Activated T-cell treated with anti-CD3 and anti-CD28 coated beads for 4 hours (primary cell): ENCODE measurements at places on chromosomes 7 and 10.

DNA sequence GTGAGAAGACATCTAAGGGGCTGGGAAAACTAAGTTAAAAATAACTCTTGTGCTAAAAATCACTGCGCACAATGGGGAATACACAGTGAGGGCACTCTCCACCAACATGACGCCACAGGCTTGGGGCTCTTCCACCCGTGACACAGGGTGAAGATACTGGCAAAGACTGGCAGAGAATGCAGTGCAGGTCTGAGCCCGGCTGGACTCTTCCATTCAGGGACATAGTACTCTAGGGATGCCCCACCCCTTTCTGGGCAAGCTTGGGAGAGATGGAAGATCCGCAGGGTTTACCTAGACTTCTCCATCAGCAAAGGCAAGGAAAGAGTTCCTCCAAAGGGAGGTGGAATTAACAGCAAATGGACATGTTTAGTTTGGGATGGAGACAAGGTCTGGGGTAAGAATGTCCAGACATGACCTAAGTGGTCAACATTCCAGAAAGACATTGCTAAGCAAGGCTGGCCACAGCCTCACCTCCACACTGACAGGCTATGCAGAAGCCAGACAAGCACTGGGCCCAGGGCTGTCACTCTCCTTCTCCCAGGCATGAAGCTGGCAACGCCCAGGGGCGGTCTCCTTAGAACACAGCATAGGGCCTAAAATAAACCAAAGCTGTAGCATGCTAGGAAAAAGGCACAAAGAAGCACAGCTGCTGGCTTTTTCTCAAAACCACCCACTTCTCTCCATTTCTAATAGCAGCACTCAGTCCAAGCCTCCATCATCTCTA is 28.1 kb downstream of the XPNPEP1 start:
- no peak for DNase-seq

DNA sequence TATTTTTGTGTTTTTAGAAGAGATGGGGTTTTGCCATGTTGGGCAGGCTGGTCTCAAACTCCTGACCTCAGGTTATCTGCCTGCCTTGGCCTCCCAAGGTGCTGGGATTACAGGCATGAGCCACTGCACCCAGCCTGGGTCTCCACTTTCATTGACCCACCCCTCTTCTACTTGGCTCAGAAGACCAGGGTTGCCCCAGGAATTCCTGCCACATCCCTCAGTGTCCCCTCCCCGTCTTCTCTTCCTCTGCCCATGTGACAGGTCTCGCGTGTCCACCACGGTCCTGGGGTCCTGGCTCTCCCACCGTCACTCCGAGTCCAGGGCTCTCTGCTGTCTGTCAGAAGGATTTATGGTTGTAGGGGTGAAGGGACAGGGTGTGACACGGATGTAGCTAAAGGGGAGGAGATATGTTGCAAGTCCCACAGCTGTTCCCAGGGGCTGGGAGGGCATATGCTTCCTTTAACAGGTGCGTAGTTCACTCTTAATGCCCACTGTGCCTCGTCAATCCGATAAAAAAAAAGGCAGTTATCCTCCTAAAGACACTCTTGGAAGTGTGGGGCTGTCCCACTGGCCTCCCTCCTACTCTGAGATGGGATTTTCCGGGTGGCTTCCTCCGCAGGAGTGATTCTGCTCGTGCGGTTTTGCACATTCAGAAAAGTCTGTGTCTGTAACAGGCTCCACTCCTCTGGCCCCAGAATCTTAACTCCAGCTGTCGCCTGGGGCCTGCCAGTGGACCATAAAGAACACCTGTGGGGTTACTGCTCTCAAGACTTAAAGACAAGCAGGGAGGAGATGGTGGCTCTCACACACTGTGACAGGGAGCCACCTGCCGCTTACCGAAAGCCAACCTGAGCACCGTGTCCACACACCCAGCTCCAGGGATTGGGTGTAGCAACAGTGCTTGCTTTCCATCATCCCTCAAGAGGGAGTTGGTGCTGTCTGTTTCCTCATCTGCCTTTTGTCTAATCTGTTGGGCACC is 36.7 kb upstream of the SHH start:
- DNase-seq = no peak

DNA sequence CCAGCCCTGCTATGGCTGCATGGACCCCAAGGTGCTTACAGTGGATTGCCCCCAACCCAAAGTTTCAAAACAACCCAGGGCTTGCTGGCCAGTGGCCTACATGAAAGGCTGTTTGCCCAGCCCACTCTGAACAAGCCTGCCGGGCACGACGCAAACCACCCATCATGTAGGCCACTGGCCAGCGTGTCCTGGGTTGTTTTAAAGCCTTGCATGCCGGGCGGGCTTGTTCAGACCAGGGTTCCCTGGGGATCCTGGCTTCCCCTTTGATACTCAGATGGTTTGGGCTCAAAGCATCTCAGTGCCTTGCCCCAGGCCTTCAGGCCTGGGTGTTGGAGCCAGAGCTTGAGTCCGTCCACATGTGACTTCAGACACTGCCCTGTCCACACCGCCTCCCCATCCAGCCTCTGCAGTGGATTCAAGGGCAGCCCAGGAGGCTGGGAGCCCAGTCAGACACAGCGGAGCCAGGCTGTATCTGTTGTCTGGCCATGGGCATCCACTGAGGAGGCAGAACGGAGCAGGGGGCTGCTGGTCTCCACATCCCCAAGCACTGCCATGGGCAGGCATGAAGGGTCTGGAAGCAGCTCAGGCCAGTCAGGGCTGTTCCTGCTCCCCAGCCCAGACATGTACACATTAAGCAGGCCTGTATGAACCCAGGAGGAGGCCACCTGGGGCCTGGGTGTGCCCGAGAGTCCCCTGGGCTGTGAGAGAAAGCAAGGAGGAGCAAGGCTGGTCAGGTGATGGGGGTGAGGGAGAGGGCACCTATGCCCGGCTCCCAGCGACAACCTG is 4.0 kb upstream of the ADIRF start:
- no peak for DNase-seq

GRCh38 chr10:75110006-75110632 is 1.3 kb upstream of the SAMD8 start:
- no peak for DNase-seq

DNA sequence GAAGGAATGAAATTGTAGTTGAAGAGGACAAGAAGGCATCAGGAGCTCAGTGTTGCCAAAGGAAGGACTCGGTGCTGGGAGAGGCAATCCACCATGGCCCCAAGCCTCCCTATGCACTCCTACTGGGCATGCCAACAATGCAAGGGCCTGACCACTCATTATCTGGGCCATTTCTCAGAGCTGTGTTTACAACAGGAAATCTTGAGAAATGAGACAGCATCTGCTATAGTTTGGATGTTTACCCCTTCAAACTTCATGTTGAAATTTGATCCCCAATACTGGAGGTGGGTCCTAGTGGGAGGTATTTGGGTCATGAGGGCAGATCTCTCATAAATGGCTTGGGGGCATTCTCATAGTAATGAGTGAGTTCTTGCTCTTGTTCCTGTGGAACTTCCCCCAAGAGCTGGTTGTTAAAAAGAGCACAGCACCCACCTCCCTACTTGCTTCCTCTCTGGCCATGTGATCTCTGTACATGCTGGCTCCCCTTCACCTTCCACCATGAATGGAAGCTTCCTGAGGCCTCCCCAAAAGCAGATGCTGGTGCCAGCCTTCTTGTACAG is 50.8 kb upstream of the AOAH start:
- no peak for DNase-seq

DNA sequence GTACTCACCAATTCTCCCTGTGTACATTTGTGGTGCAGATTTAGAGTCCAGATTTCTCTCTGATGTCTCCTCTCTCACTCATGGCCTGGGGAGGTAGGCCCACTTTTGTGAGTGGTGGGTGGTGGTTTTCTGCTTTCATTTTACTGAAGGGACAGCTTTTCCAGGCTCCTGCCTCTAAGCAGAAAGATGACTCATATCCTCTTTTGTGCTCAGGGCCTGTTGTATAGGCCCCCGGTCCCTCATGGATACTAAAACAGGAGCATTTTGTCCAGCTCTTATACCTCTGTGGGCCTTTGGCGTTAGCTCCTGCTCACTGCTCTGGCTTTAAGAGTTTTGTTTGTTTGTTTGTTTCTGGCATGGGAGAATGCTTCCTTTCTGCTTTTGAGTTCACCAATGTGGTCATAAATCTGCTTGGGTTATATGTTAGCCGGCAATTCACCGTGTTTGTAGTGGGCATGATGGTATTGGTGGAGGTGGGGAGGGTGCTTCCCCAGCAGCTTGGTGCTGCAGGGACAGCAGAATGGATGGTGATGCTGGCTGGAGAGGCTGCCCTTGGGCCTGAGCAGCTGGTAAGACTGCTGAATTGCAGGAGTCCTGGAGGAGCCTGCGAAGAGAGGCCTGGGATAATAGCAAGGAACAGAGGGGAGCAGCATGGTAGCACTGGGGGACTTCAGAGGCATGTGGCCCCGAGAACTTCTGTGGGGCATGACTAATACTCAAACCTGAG is 468.7 kb downstream of the RPS24 start:
- no peak for DNase-seq

GRCh38 chr7:111919631-111920179 is 286.5 kb downstream of the DOCK4 start:
- DNase-seq = no peak

DNA sequence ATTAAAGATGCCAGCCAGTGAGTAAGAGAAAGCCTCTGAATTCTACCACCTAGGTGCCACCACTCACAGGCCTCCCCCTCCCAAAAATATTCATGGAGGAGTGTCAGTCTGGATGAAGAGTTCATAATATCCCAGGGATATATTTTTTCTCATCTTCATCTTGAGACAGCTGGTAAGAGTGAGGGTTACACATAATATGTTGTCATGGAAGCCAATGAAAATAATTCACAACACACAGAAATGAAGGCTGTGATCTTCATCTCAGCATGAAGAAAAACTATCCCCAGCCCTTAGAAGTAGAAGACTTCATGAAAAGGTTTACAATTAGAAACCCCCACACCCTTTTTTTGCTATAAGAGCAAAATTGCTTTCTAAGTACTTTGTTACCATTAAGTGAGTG is 175.6 kb downstream of the DNAH11 start:
- no peak for DNase-seq

- DNase-seq = no peak
Measured at GRCh38 chr10:132297526-132297925, 10.2 kb downstream of the STK32C start.

DNA sequence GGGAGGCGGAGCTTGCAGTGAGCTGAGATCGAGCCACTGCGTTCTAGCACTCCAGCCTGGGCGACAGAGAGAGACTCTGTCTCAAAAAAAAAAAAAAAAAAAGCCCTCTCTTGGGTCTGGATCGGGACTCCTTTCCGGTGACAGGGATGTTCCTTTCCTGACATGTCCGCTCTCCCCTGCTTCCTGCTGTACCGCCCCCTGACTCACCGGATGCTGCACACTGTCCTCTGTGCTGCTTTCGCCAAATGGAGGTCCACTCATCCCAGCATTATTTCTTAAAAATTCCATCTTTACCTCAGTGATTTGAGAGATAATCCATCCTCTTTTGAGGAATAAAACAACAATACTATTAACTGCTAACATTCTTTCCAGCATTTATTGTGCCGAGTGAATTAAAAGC is 113.8 kb upstream of the EEPD1 start:
- no peak for DNase-seq

- DNase-seq = no peak
Measured at GRCh38 chr10:63494951-63495350, 26.2 kb upstream of the REEP3 start.

DNA sequence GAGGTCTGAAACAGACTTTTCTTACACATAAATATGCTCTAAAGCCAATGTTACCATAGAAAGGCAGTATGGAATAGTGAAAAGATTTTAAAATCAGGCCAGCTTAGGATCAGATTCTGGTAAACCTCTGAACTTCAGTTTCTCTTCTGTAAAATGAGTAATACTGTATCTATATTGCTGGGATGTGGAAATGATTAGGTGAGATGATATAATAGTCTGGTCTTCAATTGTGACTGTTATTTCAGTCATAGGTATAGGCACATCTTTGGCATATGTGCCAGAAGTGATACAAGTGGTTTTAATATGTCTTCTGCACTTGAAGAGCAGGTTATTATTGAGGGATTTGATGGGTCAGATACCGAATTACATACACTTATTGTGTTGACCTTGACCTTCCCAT is 7.2 kb downstream of the ZNF277 start:
- DNase-seq = no peak

GRCh38 chr7:115679976-115680375 is 350.6 kb downstream of the TFEC start:
- DNase-seq = no peak

- no peak for DNase-seq
Measured at GRCh38 chr10:69047111-69047832, 40.6 kb upstream of the SRGN start.

GRCh38 chr10:24174014-24174413 is 34.9 kb upstream of the KIAA1217 start:
- no peak for DNase-seq
